Stimulated activated CD8-positive, alpha-beta memory T cell treated with anti-CD3 and anti-CD28 coated beads, Interleukin-7, amount 100 ng/mL, for 1 hour (primary cell): ENCODE measurements at places on chromosomes 16 and 17.

- no peak for DNase-seq
These were observed 19.0 kb downstream of the GPR179 start for GRCh38 chr17:38324772-38325171.

DNA sequence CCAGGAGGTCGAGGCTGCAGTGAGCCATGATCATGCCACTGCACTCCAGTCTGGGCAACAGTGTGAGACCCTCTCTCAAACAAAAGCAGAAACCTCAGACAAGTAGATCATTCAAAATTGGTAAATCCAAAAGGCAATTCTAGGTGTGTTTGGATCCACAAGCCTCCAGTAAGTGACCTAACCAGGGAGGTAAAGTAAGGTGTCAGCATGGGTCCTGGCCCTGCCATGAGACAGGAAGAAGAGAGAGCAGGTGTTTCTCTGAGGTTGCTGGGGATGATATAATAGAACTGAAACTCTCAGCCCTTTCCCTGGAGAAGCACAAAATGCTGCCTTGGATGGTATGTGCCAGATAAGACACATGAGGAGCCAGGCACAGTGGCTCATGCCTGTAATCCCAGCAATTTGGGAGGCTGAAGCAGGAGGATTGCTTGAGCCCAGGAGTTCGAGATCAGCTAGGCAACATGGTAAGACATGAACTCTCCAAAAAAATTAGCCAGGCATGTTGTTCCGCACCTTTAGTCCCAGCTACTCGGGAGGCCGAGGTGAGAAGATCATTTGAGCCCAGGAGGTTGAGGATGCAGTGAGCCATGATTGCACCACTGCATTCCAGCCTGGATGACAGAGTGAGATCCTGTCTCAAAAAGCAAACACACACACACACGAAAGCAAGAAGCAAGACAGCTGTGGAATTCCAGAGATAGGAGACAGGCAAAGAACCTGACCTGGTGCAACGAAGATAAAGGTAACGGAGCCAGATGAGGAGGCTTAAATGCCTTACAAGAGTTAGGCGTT is 6.5 kb downstream of the TM4SF5 start:
- no peak for DNase-seq

DNA sequence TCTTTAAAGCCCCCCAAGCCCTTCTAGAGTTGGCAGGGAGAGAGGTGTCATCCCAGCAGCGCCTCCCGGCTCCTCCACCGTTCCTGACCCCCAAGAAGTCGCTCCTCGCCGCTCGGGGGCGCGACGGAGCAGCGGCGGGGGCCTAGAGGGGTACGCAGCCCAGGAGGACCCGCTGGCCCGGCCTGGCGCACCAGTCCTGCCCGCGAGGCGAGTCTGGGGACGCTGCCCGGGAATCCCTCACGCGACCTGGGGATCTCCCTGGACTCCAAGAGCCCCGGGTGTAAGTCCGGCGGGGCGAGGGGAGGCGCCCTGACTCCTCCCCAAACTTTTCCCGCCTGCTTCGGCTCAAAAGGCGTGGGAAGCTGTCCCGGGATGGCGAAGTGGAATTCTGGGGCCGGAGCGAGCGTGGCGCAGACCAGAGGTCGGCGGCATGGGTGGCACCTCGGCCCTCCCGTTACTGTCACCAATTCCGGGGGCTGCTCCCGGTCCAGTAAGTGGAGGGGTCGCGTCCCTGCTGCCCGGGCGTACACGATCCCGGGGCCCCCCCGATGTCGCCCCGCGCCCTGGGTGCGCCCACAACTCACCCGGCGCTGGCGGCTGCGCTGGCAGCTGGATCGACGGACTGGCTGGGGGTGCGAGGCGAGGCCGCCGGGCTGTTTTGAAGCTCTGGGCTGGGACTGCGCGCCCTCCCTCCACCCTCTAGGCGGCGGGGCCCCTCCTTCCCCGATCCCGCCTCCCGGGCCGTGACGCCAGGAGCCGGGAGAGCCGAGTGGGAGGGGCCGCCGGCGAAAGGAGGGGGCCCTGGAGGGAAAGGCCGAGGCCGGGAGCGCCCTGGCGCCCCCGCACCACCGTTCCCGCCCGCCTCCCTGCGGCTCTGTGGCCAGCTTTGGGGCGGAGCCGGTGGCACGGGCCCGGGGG is at the start of gene EMP2:
TSS of gene EMP2 (minus strand) at position 634 of the 918 bp plus-strand sequence. CDS start 32,981 bp downstream, outside the sequence.
- DNase-seq, result no peak

GRCh38 chr17:38510421-38511149 is 82.3 kb downstream of the ARHGAP23 start:
- no peak for DNase-seq

DNA sequence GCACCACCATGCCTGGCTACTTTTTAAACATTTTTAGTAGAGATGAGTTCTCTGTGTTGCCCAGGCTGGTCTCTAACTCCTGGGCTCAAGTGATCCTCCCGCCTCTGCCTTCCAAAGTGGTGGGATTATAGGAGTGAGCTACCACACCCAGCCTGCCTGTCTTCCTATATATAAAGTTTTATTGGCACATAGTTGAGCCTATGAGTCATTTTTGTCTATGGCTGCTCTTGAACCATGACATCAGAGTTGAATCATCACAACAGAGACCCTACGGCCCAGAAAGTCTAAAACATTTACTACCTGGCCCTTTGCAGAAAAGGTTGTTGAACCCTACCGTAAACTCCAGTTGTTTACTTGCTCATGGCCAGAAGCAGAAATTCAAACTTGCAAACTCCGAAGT is 7.9 kb downstream of the SEPTIN12 start:
- DNase-seq, result no peak

- DNase-seq, result no peak
These were observed 101.9 kb downstream of the PCTP start for GRCh38 chr17:55852734-55853133.
